Muscle of back (tissue), 13 donors: ENCODE measurements at places on chromosomes 6 and 20.

DNA sequence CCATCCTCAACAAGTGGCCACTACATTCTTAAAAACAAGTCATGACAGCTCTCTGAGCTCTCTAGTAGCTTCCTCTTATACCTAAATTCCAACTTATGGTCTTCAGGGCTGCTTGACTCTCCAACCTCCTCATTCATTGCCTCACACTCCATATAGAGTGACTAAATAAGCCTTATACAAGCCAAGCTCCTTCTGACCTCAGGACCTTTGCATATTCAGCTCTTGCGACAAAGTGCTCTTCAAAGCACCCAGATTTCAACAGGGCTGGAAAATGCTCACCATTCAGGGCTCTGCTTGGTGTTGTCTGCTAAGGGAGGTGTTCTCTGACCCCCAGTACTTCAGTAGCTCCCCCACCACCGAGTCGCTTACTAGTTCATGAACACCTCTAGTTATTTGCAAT lies 3.7 kb downstream of the TREML2 start:
- DNase-seq, result no peak

DNA sequence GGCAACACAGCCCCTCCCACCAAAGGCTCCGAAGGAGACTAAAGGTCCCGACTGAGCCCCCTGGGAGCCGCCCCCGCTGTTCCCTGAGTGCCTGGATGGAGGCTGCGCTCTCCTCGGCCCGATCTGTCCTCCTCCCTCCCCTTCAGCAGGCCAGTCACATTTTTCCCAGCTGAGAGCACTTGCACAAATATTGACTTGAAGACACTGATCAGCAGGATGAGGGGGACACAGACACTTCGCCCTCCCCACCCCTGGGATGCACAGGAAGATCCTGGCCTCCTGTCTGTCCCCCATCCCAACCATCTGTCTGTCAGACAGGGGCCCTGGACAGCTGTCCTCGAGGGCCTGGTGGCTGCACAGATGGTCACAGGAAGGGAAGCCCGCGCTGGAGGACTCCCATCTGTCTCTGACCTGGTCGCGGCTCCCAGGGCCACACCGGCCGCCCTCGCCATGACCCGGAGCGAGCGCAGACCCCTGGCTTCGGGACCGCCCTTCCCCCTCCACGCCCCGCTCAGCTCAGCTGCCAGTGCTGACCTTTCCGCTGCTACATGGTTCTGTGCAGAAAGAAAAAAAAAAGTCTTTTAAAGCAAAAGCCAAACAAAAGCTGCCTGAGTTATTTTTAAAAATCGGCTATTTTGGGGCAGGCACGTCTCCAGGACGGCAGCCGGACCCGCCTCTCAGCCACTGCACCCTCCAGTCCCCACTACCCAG lies 11.1 kb downstream of the LAMA5 start:
- DNase-seq, result no peak

DNA sequence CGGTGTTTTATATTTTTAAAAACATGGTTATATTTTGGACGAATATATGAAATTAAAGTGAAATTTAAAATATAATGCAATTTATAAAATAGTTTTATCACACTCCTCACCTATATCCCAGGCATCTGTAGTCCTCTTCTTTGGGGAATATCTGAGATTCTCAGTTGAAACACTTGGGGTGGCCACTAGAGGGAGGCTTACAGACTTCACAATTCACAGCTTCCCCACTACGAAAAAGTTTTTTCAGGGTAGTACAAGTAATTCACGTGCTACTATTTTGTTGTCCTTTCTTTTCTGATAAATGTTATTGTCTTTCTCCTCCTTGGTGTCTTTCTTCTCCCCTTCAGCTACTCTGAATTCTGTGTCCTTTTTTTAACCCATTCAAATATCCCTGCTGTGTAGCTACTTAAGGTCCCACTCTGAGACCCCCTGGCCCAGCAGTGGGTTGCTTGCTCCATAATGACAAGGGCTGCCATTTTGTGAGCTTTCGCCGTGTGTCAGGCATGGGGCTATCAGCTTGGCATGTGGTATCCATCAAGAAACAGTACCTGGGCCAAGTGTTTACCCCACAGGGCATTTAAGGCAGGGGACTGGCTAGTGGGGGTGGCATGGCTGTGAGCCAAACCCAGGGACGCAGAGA lies 43.6 kb upstream of the PHACTR3 start:
- no peak for DNase-seq

DNA sequence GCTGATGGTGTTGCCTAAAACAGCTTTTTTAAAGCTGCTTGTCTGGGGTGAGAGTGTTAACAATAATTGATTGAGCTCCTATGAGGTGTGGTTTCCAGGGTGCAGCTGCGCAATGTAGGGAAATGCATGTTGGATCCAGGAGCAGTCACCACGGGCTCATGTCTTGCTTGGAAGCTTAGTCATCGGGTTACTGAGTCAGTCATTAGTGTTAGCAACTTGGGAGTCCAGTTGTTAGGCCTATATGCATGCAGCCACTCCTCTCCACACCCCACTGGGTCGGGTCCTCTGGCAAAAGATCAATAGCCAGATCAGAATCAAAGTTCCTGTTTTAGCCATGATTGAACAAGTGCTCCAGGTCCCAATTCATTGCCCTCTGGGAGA lies 271.7 kb upstream of the CHD6 start:
- DNase-seq, result no peak

- no peak for DNase-seq
These were observed 12.2 kb upstream of the OSER1 start for GRCh38 chr20:44222633-44223368.

- DNase-seq, result no peak
These were observed 115.7 kb downstream of the MBOAT1 start for GRCh38 chr6:20096536-20096935.

DNA sequence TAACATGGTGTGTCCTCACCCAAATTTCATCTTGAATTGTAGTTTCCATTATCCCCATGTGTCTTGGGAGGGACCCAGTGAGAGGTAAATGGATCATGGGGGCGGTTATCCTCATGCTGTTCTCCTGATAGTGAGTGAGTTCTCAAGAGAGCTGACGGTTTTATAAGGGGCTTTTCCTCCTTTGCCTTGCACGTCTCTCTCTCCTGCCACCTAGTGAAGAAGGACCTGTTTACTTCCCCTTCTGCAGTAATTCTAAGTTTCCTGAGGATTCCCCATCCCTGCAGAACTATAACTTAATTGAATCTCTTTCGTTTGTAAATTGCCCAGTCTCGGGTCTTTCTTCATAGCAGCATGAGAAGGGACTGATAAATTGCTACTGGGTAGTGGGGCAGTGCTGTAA lies 789.3 kb downstream of the FRK start:
- DNase-seq, result no peak

DNA sequence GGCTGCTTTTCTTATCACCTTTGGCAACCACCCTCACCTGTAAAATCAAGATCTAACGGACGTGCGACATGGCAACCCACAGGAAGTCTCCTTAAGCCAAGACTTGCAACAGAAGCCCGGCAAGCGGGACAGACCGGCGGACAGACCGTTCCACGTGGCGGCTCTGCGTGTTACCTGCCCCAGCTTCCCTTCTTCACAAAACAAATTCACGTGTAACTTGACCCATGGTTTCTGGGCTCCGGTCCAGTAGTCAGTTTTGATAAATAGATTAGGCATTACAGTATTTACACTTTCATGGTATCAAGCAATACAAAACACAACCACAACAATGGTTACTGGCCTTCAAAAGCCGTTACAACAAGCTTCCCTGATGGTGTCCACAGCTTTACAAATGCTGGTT lies 133.8 kb downstream of the PRND start:
- no peak for DNase-seq

DNA sequence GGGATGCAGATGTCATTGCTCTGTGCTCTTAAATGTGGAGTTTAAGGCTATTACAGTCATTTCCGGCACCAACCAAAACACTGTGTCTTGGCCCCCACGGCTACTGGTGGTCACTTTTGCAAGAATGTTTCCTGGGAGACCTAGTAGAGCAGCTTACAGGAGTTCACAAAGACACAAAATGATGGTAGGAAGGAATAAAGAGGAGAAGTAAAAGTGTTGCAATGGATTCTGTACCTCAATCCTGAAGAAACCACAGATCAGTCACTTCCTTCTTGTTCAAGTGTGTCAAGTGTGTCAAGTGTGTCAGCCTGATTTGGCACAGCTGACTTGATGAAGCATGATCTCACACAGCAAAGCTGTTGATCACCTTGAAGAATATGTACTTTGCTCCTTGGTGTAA lies 344.0 kb downstream of the PLCB1 start:
- DNase-seq, result no peak

DNA sequence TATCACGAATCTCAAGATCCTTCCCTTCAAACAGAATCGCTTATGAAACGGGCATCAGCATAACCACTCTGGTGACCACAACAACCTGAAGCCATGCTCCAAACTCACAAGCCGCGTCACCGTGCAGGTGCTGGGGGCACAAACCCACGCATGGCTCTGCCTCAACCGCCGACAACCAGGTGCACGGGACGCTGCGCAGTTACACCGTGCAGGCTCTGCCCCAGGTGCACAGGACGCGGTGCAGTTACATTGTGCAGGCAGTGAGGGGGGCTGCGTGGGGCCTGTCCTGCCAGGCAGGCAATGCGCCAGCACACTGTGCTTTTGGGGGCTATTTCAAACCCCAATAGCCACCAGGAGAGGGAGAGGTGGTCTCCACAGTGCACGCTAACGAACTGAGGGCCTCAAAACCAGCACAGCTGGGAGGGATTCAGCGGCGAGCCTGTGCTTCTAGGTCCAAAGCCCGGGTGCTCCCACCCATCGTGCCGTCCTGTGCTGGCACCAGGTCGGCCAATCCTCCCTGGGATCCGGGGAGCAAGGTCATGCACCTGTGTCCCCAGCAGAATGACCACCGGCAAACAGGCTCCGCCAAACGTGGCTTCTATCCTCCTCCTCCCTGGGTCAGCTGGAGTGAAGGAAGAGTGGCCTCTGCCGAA lies 35.8 kb downstream of the ZBTB46 start:
- DNase-seq, result no peak

GRCh38 chr6:3520281-3521230 lies 63.7 kb upstream of the SLC22A23 start:
- peak; percentile 10 for DNase-seq

DNA sequence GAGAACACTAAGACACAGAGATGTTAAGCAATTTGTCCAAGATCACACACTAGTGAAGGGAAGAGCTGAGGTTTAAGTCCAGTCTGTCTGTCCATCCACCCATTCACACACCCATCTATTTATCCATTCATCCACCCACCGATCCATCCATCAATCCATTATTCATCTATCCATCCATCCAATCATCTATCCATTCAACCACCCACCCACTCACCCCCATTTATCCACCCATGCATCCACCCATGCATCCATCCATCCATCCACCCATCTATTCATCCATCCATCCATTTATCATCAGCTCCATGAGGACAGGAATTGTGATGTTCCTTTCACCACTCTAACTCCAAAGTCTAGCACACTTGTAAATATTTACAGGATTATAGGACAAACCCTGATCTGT lies 242.3 kb upstream of the PMEPA1 start:
- no peak for DNase-seq

DNA sequence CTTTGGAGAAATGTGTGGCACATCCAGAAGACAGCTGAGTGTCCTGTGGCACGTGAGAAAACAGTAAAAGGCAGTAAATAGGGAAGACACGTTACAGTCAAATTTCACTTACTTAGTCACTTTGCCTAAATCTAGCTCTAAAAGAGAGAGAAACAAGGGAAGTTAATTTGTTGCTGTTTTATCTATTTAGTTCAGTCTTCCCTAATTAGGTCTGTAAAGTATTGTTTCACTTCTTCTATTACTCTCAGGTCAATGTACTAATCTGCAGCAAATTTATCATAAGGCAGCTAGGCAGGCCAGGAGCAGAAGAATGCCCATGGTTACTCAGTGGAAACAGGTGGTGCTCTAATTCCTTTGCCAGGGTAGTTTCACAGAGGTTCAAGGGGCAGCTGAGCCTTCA lies 124.3 kb upstream of the CNR1 start:
- no peak for DNase-seq

GRCh38 chr6:26599591-26599990 lies 2.8 kb downstream of the ABT1 start:
- no peak for DNase-seq

DNA sequence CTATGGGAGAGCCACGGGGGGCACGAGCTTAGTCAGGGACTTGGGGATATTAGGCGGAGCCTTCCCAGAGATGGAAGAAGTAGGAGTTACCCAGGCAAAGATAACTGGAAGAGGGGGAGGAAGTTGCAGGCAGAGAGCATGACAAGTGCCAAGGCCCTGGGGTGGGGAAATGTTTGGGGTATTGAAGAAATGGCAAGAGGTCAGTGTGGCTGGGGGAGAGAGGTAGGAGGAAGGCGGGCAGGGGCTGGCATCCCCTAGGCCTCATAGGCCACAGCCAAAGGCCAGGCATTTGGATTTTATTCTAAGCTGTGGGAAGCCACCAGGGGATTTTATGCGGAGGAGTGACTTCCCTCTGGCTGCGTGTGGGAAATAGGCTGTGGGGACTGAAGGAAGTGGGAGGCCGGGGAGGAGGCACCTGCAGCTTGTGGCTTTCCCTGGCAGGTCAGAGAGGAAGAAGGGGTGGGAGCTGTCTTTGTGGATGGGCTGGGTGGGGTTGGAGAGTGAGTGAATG lies 22.7 kb downstream of the SNAI1 start:
- no peak for DNase-seq

GRCh38 chr6:113290684-113291083 lies 566.5 kb upstream of the MARCKS start:
- no peak for DNase-seq

- DNase-seq, result no peak
These were observed 4.2 kb upstream of the TFAP2A start for GRCh38 chr6:10418862-10419748.

DNA sequence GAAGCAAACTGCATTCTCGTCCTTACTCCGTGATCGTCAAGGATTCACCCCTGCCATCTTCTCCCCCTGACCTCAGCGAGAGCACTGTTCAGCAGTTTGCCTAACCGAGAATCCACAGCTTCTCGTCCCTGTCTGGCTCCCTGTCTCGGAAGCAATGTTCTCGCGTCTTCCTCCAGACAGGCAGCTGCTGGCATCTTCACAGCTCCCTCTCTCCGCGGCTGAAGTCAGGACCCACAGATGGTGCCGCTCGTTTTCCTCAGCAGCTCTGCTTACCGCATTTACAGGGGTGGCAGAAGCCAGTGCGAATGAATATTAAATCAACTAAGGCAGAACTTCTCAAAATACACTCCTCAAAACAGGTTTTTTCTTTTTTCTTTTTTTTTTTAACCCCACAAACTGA lies 18.9 kb upstream of the SLC22A2 start:
- DNase-seq, result no peak

- DNase-seq, result no peak
These were observed 22.0 kb downstream of the SOX4 start for GRCh38 chr6:21615504-21615903.

GRCh38 chr6:98241630-98242029 lies 592.7 kb upstream of the POU3F2 start:
- DNase-seq, result no peak

- no peak for DNase-seq
These were observed 5.2 kb downstream of the INSM1 start for GRCh38 chr20:20373091-20373571.

GRCh38 chr20:53964067-53964466 lies 106.3 kb downstream of the BCAS1 start:
- DNase-seq, result no peak
